ENCODE measurements at places on chromosomes 4 and X.

DNA sequence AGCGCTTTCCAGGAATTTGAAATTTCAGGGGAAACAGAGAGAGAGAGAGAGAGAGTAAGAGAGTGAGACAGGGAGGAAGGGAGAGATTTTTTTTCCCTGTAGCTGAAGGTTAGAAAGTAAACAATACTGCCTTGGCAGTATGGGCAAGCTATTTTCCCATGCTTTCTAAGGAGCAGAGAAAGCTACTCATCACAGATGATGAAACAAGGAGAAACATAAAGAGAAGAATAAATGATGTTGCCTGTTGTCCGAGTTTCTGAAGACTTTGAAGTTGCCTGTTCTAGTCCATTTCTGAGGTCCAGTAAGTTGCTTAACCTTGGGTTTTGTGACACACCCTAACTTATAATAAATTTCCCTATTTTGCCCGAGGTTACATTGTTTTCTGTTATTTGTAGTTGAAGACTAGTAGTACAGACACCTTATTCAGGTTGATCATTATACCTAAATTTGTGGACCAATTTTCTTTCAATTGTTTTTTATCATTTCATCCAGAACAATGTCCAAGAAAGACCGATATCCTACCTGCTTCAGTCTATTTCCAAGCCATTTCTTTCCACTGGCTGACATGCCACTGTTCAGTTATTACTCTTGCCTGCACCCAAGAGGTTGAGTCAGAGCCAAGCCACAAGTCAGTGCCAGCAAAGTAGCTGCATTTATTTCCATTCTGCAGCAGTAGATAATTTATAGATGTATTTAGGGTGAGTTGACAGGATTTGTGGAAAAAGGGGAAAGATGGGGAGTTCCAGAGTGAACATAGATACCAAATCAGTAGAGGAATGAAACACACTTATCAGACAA is 49.7 kb upstream of the SLC16A2 start:
- no peak for DNase-seq

DNA sequence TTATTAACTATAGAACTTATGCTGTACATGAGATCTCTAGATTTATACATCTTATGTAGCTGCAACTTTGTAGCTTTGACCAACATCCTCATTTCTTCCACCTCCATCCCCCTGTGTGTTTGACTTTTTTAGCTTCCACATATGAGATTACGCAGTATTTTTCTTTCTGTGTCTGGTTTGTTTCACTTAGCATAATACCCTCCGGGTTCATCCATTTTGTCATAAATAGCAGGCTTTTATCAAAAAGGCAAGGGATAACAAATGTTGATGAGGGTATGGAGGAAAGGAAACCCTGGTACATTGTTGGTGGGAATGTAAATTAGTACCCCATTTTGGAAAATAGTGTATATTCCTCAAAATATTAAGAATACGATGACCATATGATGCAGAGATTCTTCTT is 116.4 kb upstream of the DGKK start:
- no peak for DNase-seq

DNA sequence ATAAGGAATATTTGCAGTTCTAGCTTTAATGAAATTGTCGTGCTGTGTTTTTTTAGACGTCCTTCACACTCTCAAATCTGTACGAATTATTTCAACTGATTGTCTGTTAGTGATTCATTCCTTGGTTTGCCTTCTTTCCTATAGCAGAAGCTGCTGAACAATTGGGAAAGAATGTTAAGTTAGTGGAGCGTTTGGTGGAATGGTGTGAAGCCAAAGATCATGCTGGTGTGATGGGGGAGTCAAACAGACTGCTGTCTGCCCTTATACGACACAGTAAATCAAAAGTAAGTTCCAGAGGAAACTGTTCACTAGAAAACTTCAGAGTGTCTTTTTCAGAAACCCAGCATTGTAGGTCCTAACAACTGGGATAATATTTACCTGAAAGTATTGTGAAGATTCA is 159.9 kb downstream of the RAP1GDS1 start:
- no peak for DNase-seq

- no peak for DNase-seq
Observed at GRCh38 chrX:3136161-3136961, 95.1 kb downstream of the ARSF start.

DNA sequence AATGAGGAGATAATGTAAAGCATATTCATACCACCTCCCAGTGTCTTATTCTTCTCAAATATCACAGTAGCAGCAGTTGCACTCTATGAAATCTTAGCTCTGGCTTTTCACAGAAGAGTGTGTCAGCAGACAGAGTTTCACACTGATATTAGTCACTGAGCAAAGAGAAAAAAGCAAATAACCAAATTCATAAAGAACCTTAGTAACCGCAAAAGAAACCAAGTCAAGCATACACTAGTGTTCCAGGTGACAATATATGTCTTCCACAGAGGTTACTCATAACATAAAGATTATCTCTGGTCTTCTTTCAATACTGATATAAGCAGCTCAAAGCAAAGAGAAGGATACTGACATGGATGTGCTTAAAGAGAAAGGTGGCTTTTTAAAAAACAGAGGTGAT is 181.7 kb upstream of the EDNRA start:
- no peak for DNase-seq

DNA sequence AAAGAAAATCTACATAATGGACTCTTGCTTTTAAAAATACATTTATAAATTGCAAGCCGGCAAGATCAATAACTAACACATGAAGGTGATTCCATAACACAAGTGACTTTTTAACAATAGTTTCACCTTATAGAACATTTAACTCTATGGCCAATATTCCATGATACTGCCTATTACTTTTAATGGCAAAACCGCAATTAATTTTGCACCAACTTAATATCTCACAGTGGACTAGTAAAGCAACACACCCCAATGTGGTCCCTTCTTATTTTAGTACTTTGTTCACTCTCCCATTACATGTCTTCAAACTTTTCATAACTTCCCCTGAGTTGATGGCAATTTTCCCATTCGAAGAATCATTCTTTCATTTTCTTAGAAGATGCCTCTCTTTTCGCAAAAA is 351.6 kb upstream of the F9 start:
- DNase-seq, result no peak

DNA sequence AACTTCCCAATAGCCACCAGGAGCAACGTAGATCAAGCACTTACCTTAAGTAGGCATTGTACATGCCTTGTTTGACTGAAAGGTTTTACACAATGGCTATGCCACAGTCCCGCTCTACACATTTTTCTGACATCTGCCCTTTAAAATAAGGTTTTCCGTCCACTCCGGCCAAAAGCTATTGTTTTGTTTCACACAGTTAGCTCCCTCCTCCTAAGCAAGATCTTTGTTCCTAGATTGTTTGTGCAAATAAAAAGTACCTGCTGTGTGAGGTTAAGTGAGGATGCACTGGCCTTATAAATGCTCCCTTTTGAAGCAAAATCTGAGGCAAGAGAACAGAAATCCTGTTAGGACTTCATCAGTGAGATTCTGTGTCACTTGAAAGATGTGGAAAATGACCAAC is 11.8 kb downstream of the SCD5 start:
- no peak for DNase-seq

DNA sequence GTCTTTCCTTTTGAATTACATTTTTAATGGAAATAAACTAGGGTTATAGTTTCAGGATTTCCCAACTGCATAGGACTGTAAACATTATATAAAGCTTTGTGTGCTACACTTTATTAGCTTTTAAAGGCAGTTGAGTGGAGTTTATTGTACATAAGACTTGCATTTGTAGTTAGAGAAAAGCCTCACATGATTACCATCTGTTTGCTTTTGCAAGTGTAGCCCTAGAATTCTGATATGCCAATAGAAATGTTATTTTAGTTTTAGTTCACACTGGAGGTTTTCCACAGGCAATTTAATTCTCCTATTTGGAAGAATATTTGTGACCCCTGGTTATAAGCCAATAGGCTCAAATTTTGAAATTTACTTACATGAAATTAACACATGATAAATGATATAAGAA is 41.3 kb upstream of the ANK2 start:
- no peak for DNase-seq

- no peak for DNase-seq
Observed at GRCh38 chrX:118038614-118039365, 77.8 kb downstream of the KLHL13 start.

DNA sequence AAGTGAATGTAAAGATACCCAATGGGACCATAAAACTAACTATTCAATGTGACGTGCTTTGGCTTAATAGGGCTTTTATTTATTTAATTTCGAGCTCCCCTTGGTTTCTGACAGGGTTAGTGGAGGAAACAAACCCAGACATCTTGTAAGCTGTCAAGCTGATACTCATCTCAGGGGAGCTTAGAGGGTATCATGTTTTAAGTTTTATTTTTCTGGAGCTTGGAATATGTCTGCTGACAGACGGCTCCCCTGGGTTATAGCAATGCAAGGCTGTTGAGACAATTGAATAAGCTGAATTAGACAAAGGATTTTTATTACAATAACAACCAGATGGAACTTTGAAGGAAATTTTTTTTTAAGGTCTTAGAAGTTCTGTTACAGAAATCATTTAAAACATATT is 456.5 kb downstream of the IL1RAPL1 start:
- no peak for DNase-seq

GRCh38 chrX:11577603-11578002 is 88.1 kb downstream of the ARHGAP6 start:
- no peak for DNase-seq

GRCh38 chrX:66045894-66046293 is 6.0 kb upstream of the VSIG4 start:
- no peak for DNase-seq

DNA sequence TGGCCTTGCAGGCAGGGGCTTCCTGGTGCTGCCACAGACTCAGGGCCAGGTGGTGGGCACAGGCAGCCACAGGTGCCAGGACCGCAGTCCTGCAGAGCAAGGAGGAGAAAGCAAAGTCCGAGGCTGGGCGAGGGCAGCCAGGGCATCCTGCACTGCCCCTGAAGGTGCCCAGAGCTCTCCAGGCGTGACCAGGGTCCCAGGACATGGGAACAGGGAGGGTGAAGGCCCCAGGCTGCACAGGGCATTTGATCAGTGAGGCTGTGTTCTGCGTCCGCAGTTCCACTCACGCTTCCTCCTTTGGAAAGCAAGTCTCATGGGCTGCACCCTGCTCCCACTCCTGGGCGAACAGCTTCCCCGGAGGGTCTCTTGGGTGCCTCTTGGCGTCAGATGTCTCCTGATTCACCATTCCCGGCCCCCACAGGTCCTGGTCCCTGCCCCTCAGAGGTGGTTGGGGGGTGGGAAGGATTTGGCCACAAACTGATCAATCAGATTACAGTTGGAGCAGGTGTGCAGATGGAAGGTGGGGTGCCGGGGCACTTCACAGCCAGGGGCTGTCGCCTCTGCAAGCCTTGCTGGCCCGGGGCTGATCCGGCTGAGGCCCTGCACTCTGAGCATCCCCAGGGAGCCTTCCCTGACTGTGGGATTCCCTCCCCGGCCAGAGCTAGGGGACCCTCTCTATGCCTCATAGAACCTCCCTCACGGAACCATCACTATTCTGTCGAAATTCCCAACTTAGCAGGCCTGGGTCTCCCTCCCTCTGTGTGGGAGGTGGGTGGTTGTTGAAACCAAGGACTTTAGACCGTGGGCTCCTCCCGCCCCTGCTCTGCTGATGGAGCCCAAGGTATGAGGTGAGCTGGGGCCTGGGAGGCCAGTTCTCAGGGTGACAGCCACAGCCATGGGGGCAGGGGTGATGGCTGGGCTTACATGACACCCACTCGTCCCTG is 3.3 kb downstream of the SH3TC1 start:
- no peak for DNase-seq

DNA sequence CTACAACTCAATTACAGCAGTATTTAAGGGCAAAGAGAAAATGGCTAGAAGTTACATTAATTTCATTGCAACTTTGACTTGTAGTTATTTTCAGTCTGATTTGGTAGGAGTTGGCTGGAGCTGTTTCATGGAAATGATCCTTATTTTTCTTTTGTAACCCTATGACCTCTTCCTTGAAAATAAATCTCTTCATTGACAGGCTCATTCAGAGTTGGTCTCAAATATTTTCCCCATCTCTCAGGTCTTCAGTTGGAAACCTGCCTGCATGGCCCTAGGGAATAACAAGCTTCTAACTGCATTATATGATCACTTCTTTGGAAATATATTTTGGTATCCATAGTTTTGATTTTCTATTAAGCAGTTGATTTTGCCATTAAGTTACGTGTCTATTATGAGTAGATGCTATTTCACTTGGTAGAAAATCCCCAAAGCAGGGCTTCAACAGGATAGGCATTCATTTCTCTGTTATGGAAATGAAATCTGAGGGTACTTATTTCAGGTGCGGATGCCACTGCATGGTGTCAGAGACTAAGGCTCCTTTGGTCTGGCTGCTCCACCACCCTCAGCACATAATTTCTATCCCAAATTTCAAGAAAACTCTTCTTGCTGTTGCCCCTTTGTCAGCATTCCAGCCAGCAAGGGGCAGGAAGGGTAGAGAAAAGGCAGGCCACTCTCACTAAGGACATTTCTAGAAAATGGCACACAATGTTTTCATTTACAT is 502.5 kb downstream of the SPRY1 start:
- no peak for DNase-seq

GRCh38 chrX:3184176-3184930 is 143.1 kb downstream of the ARSF start:
- DNase-seq, result no peak

DNA sequence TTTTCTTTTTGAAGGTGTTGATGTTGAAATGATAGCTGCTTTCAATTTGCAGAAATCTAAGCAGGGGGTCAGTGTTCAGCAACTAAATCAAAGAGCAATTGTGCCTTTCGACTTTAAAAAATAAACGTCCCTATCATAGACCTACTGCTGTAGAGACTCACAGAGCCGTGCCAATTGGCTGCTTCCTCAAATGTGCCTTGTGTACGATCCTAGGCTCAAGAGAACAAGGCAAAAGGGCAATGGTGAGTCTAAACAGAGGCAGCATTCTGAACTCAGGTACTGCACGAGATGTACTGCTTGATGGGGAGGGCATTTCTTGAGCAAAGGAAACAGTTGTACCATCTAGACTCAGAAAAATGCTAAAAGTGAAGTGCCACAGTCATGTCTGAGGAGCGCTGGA is 29.8 kb downstream of the OPHN1 start:
- DNase-seq, result no peak

- no peak for DNase-seq
Observed at GRCh38 chr4:68383115-68383514, 33.2 kb upstream of the YTHDC1 start.

DNA sequence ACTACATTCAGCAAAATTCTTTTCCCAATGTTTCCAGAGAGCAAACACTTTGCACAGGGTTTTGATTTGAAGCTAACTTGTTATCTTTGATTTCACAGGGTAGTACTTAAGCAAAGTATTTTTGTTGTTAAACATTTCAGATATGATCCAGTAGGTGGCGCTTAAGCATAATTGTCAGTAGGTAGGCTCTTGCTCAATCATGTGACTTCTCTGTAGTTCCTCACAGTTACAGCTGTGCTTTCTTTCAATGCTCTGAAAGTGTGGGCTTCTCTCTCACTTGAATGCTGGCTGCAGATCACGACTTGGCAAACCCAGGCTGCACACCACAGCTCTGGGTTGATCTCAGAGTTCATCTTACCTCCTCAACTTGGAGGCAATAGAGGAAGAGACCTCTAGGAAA is 1016.5 kb downstream of the SH3BGRL start:
- DNase-seq, result no peak

DNA sequence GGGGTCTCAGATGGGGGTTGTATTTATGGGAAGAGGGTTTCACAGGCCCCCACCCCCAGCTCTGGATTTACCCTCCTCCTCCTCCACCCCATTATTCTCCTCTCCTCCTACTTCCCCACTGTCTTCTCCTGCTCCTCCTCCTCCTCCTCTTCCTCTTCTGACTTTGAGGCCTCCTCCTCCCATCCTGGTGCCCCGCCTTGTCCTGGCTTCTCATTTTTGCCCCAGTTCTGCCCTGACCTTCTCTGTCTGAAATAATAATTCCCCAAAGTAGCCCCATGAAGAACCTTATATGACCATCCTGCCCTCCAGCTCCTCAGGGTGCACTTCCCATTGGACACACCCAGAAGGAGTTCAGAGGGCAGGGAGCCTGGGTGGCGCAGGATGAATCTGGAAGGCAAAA is 351.4 kb upstream of the GATB start:
- no peak for DNase-seq
